ENCODE measurements at places on chromosomes 3 and 15.

DNA sequence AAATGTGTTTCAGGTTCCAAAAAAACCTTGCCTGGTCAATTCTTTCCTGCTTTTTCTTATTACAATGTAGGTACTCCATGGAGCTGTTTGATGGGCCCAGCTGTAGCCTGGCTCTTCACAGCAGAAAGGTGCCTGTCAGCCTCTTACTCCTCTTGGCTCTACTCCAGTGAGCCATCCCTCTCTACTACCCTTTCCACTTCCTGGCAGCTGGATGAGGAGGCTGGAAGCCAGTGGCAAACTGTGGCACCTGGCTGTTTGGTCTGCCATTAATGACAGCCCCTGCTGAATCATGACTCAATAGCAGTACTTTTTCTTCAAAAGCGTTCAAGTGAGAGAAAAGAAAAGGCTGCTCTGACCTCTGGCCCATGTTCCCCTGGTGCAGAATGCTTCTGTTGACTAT lies 618.1 kb downstream of the PYDC2 start:
- DNase-seq = no peak

GRCh38 chr15:70875001-70875782 lies 17.0 kb downstream of the THAP10 start:
- no peak for DNase-seq

DNA sequence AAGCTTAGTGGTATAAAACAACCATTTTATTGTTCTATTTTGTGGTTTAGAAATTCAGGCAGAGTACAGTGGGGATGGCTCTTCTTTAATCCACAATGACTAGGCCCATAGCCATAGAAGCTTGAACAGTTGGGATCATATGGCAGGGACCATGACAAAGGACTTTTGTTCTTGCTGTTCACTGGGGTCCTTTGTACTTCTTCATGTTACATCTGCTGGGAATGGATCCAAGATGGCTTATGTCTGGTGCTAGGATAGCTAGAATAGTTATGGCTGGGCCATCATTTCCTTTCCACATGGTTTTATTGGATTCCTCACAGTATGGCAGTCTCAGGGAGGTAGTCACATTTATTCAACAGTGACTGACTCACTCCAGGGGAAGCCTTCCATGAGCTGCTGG lies 427.9 kb upstream of the AGTR1 start:
- no peak for DNase-seq

DNA sequence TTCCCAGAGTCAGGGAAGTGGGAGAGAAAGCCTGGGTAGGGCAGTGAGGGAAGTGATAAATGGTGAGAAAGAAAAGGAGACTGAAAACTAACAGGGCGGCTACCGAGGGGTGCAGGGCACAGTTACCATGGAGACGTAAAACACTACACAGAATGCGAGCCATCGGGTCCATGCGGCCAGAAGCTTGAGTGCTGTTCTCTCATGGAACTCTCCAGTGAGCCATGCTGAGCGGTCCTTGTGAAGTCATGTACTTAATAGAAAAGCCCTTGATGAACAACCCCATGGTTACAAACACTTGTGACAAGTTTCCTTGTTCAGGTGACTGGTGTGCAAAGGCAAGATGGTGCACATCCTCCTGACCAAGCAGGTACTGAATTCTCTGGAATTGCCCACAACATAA lies 3.7 kb upstream of the PLA2G4F start:
- no peak for DNase-seq

- no peak for DNase-seq
Measured at GRCh38 chr15:66496951-66497501, 536 bp downstream of the SNAPC5 start.

DNA sequence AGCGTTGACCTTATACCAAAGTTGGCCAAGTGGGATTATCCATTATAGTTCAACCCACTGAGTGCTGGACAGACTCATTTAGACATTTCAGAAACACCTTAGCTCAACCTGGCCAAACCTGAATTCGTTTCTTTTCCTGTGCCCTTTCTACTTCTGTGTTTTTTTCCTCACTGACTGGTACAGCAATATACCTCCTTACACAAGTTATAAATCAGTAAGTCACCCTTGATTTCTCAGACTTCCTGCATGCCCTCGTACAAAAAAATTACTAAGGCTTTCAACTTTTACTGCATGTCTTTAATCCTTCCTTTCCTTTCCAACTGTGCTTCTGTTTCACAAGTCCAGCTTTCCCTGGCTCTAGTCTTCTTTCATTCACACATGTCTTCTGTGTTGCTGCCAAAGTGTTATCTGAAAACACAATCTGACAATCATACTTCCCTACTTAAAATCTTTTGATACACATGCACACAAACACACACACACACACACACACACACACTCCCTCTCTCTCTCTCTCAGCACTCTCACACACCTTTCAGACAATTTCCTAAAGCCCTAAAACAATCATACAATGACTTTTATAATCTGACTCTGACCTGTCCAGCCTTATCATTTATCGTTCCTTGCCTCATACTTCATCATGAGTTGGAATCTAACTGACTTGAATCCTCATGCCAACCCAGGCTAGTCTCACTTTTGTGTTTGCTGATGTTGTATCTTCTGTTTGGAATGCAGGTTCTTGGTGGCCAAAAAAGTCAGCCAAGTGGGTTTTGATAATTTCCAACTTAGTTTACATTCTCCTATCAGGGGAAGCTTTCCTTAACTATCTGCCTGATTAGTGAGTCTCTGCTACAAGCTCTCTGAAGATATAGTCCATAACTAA lies 436.4 kb downstream of the NAALADL2 start:
- no peak for DNase-seq

- no peak for DNase-seq
Measured at GRCh38 chr3:121651684-121652083, 9.0 kb downstream of the HCLS1 start.

DNA sequence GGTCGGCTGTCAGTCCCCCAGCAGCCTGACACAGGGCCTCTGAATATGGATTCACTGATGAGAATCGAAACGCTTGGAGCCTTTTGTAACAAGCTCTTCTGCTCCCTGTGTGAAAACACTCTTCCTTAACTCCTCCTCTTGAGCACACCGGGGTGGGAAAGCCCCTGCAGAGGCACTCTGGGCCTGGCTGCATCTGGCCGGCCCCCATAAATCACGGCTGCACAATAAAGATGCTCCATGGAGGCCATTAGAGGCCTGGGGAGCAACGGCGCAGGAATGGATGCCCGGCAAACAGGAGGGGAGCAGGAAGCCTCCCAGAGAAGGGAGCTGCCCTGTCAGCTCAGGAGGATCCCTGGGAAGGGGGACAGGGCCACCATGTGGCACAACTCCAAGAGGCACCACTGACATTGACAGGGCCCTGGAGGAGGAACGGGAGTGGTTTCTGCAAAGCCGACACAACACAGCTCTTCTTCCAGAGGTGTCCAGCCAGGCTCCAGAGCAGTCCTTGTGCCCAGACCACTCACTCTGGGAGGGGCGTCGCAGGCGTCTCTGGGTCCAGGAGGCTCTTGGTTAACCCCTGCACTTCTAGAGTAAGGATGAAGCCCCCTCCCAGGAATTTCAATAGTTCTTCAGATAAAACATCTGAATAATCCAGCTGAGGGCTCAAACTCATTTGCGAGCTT lies 509.3 kb upstream of the PPP2R3A start:
- no peak for DNase-seq

- DNase-seq = no peak
Measured at GRCh38 chr15:79689030-79689429, 207.8 kb downstream of the MTHFS start.

DNA sequence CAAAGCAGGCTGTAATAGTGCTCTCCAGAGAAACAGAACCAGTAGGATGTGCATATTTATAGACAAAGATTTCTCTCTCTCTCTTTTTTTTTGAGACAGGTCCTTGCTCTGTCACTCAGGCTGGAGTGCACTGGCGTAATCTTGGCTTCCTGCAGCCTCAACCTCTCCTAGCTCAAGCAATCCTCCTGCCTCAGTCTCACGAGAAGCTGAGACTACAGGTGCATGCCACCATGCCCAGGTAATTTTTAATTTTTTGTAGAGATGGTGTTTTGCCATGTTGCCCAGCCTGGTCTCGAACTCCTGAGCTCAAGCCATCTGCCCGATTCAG lies 67.1 kb upstream of the CHD2 start:
- DNase-seq = no peak

GRCh38 chr15:69131362-69132220 lies 28.8 kb upstream of the GLCE start:
- DNase-seq = no peak

- peak; percentile 16 for DNase-seq
Measured at GRCh38 chr3:25033407-25034029, 394.5 kb upstream of the RARB start.

DNA sequence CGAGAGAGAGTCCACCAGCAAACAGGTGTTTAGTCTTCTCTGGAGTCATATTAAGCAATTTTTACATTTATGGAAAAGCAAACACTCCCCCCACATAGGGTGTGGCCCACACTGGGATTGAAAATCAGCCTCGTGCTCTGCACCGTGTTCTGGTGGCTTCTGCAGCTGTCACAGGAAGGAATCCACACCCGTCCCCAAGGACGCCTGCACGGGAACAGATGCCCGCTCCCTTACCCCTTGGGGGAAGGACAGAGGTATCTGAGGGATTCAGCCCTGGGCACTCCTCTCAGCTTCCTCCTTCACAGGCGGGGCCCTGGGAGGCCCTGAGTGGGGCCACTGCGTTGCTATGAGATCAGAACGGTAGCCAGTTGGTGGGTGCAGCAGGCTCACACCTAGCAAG lies 27.8 kb downstream of the LIPC start:
- DNase-seq = no peak

GRCh38 chr3:54032598-54032997 lies 89.8 kb upstream of the CACNA2D3 start:
- no peak for DNase-seq

- no peak for DNase-seq
Measured at GRCh38 chr15:77607111-77607893, 25.4 kb downstream of the LINGO1 start.

DNA sequence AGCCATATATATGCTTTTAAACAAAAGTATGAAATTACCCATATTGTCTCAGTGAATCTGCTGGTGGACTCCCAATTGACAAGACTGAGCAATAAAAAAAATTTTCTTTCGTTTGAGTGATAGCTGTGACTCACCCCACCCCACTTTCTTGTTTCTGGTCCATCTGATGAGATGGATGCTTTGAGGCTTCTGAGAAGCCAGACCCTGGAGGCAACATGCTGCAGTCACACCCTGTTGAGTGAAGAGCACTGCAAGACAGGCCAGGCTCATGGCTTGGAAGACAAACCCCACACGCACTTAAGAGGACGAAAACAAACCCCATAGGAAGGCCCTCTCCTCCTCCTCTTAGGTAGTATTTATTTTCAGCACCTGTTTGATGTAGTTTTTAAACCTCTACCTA lies 276.0 kb upstream of the TTC14 start:
- no peak for DNase-seq

DNA sequence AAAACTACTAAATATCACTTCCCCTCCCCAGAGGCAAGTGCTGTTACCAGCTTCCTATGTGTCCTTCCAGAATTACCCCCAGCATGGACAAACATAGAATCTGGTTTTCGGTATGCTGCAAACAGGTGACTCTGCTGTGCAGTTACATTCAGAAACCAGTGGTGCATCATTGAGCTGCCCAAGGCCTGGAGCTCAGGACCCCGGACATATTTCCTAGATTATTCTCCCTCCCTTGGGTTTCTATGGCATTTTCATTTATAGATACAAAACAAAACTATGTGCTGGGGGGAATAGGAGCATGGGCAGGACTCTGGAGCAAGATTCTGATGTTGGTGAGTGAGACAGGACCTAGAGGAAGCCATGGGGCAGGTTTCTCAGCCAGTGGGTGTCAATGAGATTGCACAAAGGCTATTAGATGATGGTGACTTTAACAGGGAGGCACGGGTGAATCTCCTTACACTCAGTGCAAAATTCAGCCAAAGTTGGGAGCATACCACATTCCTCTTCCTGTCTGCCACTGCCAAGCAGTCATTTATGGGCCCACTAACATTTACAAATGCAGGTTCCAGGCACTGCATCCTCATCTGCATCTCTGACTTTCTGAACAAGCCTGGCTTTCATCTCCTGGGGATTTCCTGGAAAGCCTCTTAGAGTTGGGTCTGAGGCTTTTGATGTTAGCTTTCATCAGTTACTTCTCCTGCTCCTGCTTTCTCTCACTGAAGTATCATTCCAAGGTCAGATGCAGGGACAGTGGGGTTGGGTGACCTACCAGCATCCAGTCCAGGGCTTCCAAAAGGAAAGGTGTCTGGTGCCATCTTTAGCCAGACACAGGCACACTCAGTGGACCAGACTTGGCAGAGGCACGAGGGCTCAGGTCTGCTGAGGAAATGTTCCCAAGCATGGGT lies 44.5 kb downstream of the CMTM7 start:
- no peak for DNase-seq

DNA sequence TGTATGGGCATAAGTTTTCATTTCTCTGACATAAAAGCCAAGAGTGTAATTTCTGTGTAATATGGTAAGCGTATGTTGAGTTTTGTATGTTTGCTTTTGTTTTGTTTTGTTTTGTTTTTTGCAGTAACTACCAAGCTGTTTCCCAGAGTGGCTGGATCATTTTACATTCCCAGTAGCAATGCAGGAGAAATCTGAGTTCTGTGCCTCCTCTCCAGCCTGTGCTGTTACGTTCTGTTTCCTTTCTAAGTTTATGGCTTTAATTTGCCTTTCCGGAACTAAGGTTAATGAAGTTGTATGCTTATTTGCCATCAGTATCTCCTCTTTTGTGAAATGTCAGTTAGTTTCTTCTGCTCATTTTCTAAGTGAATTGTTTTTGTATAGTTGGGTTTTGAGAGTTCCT lies 307.8 kb downstream of the GABRG3 start:
- no peak for DNase-seq

- DNase-seq = no peak
Measured at GRCh38 chr3:3160826-3161225, 18.7 kb downstream of the CRBN start.

DNA sequence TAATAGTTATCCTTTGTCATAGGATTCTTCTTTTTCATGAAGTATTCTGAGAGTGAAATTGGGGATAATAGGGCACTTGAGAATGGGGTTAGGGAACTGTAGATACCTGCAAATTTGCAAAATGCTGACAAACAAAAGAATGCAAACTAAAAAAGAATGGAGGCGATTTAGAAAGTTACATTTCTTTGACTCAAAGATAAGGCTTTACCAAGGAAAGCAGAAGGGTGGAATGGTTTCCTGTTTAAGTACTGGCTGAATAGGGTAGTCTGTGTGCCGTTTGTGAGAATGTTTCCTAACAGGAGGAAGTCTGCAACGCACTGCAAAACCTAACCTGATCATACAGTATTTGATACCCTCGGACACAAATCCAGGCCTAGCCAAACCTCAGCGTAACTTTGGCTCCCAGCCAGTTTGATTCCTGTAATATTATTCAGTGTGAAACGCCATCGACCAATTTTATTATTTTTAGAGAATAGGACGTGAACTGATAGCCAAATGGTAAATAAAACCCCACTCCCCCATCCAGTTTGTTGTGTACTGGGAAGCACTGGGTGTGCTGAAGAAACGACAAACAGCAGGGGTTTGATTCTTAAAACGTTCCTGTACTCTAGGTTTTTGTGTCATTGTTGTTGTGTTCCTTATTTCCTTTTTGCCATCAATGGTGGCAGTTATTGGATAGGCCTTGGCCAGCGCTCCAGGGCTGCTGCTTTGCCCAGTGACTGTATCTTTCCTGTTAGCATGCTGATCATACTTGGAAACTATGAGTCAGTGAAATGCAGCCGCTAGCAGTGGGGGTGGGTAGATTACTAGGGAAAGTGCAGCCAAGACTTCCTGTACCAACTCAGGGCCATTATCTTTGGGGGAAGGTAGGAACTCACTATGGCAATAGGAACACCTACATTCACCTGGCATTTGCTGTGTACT lies 148.0 kb upstream of the TBL1XR1 start:
- peak; percentile 74 for DNase-seq

- DNase-seq = no peak
Measured at GRCh38 chr3:98977520-98977919, 76.0 kb upstream of the DCBLD2 start.
